ENCODE measurements at places on chromosomes 6 and 20.

GRCh38 chr20:51359947-51360346 is 182.6 kb downstream of the NFATC2 start:
- DNase-seq: no peak

- no peak for DNase-seq
Measured at GRCh38 chr6:144797881-144798589, 512.9 kb downstream of the UTRN start.

DNA sequence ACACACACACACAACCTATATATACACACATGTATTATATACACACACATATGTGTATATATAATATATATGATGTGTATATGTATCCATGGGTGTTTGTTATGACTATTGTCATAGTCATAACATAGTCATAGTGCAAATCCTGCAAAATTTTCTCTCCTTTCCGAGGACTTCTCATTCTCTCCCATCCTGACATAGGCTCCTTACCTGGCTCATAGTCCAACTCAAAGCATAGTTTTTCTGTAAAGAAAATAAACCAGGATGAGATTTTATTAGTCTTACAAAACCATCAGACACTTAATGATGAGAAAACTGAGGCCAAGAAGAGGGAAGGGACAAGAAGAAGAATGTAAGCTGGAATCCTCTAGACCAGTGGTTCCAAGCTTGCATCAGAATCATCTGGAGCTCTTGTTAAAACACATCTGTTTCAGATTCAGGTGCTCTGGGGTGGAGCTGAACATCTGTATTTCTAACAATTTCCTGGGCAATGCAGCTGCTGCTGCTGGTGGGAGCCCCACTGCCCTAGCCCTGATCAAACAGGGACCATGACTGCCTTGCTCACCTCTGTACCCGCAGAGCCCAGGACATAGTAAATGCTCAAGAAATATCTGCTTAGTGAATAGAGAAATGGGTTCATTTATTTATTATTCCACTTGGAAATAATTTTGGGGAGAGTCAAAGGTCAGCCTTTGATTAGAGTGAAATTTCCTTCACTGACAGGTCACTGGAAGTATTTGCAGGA is 5.3 kb downstream of the TRIM10 start:
- DNase-seq: no peak

- DNase-seq: no peak
Measured at GRCh38 chr6:157929076-157929475, 52.6 kb upstream of the SYNJ2 start.

GRCh38 chr6:1784422-1784884 is 174.7 kb downstream of the FOXC1 start:
- DNase-seq: no peak

DNA sequence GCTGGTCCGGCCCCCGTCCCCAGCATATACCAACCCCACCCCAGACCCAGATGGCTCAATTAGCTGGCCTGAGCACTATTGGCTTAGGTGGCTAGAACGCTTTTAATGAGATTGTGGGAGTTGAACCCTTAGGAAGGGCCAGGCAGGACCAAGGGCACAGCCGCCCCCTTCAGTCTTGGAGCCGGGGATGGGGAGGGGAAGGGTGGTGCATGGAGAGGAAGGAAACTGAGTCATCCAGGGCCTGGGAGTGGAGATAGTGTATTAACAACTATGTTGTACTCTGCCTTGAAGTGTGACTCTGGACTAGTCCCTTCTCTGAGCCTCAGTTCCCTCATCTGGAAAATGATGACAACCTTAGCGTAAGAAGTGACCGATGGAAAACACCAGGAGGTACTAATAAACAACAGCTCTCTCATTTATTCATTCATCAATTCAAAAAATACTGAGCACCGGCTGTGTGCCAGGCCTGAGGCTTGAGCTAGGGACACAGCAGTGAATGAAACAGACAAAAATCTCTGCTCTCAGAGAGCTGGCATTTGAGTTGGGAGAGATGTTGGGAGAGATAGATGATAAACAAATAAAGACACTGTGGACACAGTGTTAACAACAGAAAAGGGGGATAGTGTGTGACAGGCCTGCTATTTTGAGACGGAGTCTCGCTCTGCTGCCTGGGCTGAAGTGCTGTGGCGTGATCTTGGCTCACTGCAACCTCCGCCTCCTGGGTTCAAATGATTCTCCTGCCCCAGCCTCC is 11.5 kb downstream of the PEDS1 start:
- no peak for DNase-seq

DNA sequence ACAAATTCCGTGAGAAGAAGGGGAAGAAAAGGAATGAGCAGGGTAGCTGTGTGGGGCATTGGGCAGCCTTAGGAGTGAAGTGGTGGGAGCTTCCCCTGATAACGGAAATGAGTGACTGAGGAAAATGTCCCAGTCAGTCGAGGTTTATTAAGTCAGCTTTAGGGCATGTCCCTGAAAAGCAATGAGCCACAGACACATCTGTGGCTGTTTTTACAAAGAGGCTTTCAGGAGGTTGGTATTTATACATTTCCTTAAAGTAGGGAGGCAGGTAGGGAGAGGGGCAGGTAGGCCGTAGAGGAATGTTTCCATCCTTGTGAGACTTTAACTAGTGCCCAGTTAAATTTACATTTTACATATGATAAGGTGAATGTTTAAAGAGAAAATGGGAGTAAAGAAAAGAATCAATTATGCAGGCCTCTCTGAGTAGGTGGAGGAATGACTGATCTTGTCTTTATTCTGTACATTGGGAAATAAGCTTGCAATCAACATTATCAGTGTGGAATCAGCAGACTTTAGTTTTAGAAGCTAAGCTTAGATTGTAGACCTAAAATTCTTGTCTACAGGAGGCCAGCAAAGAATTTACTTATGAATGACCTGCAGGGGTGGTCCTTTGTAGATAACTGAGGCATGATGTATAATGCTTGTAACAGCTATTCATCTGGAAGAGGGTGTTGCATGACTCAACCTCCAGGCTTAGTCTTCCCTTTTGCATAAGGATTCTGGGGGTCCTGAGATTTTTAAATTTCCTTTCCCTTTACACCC is 18.5 kb downstream of the SLC22A2 start:
- no peak for DNase-seq

DNA sequence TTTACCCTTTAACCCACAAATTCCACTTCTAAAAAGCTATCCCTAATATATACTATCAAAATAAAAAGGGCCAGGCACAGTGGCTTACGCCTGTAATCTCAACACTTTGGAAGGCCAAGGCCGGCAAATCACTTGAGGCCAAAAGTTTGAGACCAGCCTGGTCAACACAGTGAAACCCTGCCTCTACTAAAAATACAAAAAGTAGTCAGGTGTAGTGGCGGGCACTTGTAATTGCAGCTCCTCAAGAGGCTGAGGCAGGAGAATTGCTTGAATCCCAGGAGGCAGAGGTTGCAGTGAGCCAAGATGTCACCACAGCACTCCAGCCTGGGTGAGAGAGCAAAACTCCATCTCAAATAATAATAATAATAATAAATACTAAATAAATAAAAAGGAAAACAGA is 82.5 kb downstream of the TRIM27 start:
- no peak for DNase-seq

DNA sequence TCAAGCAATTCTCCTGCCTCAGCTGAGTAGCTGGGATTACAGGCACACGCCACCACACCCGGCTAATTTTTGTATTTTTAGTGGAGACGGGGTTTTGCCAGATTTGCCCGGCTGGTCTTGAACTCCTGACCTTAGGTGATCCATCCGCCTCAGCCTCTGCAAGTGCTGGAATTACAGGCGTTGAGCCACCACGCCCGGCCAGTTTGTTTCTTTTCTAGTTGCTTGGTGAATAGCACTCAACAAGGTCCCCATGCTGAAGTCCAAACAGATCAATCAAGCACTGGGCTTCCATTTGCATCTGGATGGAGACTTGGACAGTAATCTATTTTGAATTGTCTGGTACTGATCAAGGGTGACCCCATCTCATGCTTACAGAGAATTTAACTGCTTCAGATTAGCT is 108.9 kb upstream of the FOXO3 start:
- no peak for DNase-seq

GRCh38 chr6:124961777-124962638 is at the start of gene RNF217:
RNF217 (plus strand) TSS chr6:124962437; CDS start chr6:124962545, 108 bp downstream.
- peak; percentile 30 for DNase-seq

GRCh38 chr20:9581509-9581908 is 67.1 kb downstream of the LAMP5 start:
- no peak for DNase-seq

DNA sequence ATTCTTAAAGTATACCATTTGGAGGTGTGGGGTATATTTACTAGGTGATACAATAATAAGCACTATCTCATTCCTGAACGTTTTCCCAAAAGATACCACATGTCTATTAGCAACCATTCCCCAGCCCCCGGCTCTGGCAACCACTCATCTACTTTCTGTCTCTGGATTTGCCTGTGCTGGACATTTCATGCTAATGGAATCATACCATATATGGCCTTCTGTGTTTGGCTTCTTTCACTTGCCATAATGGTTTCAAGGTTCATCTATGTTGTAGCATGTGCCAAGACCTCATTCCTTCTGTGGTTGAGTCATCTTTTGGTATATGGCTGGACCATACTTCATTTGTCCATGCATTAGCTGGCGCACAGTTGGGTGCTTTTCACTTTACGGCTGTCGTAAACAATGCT is 39.7 kb downstream of the BCAS4 start:
- DNase-seq: no peak

DNA sequence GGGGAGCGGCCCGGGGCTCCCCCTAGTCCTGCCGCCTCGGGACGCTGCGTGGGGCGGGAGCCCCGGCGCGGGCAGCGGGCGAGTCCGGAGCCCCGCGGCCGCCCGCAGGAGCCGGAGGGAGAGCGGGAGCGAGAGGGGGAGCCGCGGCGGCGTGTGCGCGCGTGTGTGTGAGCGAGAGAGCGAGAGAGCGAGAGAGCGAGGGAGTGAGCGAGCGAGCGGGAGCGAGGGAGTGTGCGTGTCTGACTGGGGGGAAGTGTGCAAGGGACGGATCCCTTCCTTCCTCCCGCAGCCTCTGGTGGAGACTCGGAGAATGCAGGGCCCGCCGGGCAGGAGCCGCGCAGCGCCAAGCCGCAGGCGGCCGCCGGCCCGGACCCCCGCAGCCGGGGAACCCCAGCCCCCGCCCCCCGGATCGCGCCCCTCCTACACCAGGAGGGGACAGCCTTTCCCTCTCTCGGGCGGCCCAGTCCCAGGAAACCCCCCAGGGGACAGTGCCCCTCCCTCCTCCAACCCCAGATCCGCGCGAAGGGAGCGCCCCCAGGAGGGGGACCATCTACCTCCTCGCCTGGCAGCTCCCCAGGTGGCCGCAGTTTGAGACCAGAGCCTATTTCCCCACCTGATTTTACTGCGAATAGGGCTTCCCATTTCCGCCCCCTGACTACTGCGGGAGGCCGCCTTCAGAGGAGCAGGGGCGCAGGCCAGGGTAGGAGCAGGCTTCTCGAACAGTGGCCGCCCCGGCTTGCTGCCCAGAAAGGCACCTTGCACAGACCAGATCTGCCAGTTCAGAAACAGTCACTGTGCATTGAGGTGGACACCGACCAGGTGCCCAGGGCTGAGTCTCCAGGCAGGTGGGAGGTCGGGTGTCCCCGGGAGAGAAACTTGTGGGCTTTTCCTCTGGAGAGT is at the start of gene CDH22:
Gene CDH22 (minus strand): TSS at position 241 of the 900 bp plus-strand sequence. CDS start 57,204 bp downstream, outside the sequence.
- peak; percentile 50 for DNase-seq

DNA sequence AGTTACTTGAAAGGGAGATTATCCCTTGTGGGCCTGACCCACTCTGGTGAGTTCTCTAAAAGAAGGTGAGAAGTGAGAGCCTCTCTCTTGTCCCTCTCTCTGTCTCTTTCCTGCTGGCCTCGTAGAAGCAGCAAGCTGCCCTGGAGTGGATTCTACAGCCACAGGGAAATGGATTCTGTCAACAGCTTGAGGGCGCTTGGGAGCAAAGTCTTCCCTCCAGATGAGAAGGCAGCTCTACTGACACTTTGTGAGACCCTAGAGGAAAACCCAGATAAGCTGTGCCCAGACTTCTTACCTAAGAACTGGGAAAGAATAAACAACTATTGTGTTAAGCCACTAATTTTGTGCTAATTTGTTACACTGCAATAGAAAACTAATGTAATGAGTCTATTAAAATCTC is 39.9 kb downstream of the ANKRD60 start:
- DNase-seq: no peak

- DNase-seq: no peak
Measured at GRCh38 chr20:6030453-6031080, 23.3 kb downstream of the LRRN4 start.

GRCh38 chr6:87929843-87930288 is 117.8 kb upstream of the SPACA1 start:
- DNase-seq: peak; percentile 63

DNA sequence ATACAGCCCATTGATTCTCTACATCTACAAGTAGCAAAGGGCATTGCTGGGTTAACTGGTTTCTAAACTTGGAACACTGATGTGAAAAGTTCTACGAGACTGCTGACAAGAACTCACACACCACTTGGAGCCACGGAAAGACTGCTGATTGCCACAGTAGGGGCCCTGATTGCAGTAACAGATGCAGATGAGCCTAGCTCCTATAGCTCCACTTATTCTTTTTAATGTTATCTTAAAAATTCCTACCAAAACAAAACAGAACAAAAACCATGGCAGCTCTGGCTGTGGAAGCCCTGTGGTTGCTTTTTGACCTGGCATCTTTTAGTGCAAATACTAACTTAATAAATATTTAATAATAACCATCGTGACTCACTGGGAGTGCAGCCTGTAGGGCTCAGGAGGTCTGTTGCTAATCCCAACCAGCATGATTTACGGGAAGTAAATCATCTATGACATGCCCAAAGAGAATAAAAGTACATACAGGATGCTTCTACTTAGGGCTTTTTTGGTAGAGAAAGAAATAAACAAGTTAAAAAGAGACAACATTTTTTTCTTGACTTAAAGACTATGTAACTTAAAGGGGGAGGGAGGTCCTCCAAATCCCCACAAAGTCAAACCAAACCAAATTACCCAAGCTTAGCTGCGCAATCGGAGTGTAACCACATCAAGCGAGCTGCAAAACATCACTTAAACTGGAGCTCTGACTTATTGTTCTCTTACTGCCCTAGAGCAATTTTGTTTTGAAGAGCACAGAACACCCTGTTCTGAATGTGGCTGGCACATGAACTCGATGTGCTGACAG is 87.2 kb downstream of the FKBP5 start:
- DNase-seq: peak; percentile 52

GRCh38 chr6:157791450-157791849 is 31.6 kb upstream of the SNX9 start:
- no peak for DNase-seq

DNA sequence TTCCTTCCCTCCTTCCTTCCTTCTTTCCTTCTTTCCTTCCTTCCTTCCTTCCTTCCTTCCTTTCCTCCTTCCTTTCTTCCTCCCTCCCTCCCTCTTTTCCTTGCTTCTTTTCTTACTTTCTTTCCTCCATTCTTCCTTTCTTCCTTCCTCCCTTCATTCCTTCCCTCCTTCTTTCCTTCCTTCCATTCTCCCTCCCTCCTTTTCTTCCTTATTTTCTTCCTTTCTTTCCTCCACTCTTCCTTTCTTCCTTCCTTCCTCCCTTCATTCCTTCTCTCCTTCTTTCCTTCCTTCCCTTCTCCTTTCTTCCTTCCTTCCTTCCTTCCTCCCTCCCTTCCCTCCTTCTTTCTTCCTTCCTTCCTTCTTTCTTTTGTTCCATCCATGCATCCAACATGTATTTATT is 35.1 kb upstream of the EDN3 start:
- no peak for DNase-seq

- no peak for DNase-seq
Measured at GRCh38 chr6:11277275-11278206, 45.1 kb upstream of the NEDD9 start.

GRCh38 chr6:43432009-43432945 is 4.9 kb downstream of the ABCC10 start:
- DNase-seq: no peak
